ENCODE measurements at places on chromosomes 12 and 14.
A peak's percentile ranks its signal among the peaks of the same experiment; 100 is the strongest.

- peak; percentile 78 for DNase-seq
These were observed 28.5 kb upstream of the NFYB start for GRCh38 chr12:104166465-104166864.

DNA sequence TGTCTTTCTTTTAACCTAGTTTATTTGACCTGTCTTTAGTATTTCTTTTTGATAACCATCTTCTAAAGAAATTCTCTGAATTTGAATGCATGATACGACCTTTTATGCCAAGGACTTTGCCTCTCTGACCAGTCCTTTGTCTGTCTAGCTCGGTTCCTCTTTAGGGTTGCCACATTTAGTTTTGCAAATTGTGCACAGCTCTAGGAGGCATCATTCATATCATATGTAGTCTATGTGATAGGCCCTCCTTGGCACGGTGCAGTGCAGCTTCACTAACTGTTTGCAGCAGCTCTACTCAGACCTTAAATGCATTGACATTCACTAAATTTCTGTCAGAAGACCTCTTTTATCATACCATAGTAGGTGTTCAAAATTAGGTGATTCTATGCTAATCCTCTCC, 75.6 kb downstream of the USP15 start:
- DNase-seq = no peak

DNA sequence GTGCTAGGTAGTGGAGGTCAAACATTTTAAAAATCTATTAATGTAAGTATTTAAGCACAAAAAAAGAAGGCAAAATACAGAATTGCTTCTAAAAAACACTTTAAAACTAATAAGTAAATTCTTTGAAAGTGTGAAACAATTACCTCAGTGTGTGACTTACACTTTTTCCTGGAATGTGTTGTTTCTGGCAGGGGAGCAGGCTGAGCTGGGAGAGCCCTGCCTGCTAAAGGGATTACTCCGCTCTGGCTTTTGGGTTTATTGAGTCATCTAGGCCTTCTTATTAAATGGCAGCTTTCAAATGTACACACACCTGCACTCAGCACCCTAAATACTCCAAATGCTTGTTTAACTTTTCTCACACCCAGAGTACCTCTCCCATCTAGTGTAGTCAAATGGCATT, 279.8 kb downstream of the AKAP6 start:
- DNase-seq = peak; percentile 22

GRCh38 chr12:52261208-52261484, 13.3 kb upstream of the KRT86 start:
- DNase-seq = no peak

- no peak for DNase-seq
These were observed 122.9 kb upstream of the TMEM132D start for GRCh38 chr12:130026608-130027176.
